ENCODE measurements at places on chromosomes 1 and 21. TPM values are rescaled to one million over a fixed set of nuclear protein-coding genes. Genes with fewer than 3 reads are reported as not detected.

GRCh38 chr21:26085127-26085526, 85.4 kb downstream of the APP start:
- no peak overlapping the region for H3K27ac ChIP-seq
- H3K4me1 ChIP-seq: peaks cover 6% of the 10 kb centered on the region
- DNase-seq: no peak
- H3K36me3 ChIP-seq: peaks cover 5% of the 10 kb centered on the region
- H3K4me3 ChIP-seq: no peak overlapping the region

GRCh38 chr1:44040846-44041245, 9.6 kb upstream of the SLC6A9 start:
- H3K27ac ChIP-seq: no peak overlapping the region
- DNase-seq: no peak
- no peak overlapping the region for H3K4me3 ChIP-seq
- no peaks in the 10 kb centered on the region for H3K27me3 ChIP-seq
- peaks cover 7% of the 10 kb centered on the region for H3K4me1 ChIP-seq

DNA sequence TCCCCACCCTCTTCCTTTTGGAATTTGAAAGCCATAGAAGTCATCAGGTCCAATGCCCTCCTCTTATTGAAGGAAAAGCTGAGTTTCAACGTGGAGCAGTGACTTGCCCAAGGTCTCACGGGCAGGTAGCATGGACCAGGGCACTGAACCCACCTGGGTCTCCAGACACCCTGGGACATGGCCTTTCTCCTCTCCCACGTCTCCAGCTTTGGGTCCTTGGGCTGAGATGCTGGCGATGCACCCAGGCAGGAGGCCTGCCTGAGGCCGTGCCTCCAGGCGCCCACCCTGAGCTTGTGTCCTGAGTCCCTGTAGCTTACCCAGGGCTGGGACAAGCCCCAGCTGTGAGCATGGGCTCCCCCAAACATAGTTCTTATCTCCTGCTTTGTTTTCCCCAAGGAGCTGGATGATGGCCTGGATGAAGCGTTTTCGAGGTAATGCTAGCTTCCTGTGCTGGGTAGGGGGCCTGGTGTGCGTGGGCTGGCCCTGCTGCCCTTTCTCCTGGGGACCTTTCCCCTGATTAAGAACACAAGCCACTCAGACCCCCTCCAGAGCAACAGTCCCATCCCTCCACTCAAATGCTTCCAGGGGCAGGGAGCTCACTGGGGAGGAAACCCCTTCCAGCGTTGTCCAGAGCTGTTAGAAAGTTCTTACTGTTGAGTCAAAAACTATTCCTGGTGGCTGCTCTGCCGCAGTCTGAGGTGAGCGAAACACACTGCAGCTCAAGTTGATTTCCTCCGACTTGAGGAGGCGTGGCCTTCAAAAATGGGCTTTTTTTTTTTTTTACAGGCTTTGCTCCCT, 21.6 kb downstream of the LDLRAP1 start:
- no peak for DNase-seq
- no peak overlapping the region for H3K4me3 ChIP-seq
- peaks cover 46% of the 10 kb centered on the region for H3K4me1 ChIP-seq
- H3K27ac ChIP-seq: no peak overlapping the region
- no peaks in the 10 kb centered on the region for H3K27me3 ChIP-seq
- peaks cover 24% of the 10 kb centered on the region for H3K36me3 ChIP-seq

- no peak for DNase-seq
- H3K36me3 ChIP-seq: no peaks in the 10 kb centered on the region
- H3K4me1 ChIP-seq: peaks cover 53% of the 10 kb centered on the region
- no peak overlapping the region for H3K27ac ChIP-seq
- no peaks in the 10 kb centered on the region for H3K27me3 ChIP-seq
- no peak overlapping the region for H3K4me3 ChIP-seq
These were observed 18.9 kb downstream of the UBE4B start for GRCh38 chr1:10051656-10052055.

DNA sequence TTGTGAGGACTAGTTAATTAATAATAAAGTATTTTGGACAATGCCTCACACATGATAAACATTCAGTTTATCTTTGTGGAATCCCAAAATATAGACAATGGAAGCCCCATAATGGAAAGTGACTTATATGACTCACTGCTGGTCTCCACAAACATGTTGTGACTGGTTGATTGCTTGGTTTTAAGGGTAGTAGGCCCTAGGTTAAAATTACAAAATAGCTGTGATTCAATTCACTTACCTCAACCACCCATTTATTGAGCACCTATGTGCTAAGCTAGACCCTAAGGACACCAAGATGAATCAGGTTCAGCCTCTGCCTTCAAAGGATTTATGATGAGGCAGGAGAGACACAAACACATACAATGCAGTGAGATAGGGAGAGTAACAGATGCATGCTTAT, 42.4 kb downstream of the KANK4 start:
- H3K4me3 ChIP-seq: no peak overlapping the region
- no peaks in the 10 kb centered on the region for H3K36me3 ChIP-seq
- H3K4me1 ChIP-seq: no peaks in the 10 kb centered on the region
- DNase-seq: no peak
- H3K27ac ChIP-seq: no peak overlapping the region
- H3K27me3 ChIP-seq: no peaks in the 10 kb centered on the region

Gene OR10Z1
- total RNA-seq: not detected

All from right atrium auricular region (tissue), 2 donors.